Tibial nerve (tissue), 4 donors: ENCODE measurements at places on chromosomes 12 and 14. TPM values are rescaled to one million over a fixed set of nuclear protein-coding genes. Genes with fewer than 3 reads are reported as not detected.

RPGRIP1 gene
- total RNA-seq: not detected

APPL2 gene
- total RNA-seq: 73.9 TPM

BCL2L14 gene
- total RNA-seq: not detected

TDP1 gene
- total RNA-seq: 5.9 TPM

UBE3B gene
- total RNA-seq: 74.5 TPM

TTC7B gene
- 27.9 TPM for total RNA-seq

POU6F1 gene
- total RNA-seq: 14.4 TPM

CMKLR1 gene
- total RNA-seq: 23.2 TPM

- no peak for DNase-seq
- H3K27ac ChIP-seq: no peak overlapping the region
- H3K36me3 ChIP-seq: peaks cover 35% of the 10 kb centered on the region
- H3K27me3 ChIP-seq: no peaks in the 10 kb centered on the region
- H3K4me1 ChIP-seq: no peaks in the 10 kb centered on the region
Measured at GRCh38 chr12:8127138-8127537, 3.7 kb downstream of the CLEC4A start.

GRCh38 chr12:93127582-93128331 is 198.7 kb upstream of the EEA1 start:
- H3K36me3 ChIP-seq: no peaks in the 10 kb centered on the region
- H3K27ac ChIP-seq: no peak overlapping the region
- H3K27me3 ChIP-seq: no peaks in the 10 kb centered on the region
- H3K4me1 ChIP-seq: peaks cover 6% of the 10 kb centered on the region
- H3K4me3 ChIP-seq: no peak overlapping the region

DNA sequence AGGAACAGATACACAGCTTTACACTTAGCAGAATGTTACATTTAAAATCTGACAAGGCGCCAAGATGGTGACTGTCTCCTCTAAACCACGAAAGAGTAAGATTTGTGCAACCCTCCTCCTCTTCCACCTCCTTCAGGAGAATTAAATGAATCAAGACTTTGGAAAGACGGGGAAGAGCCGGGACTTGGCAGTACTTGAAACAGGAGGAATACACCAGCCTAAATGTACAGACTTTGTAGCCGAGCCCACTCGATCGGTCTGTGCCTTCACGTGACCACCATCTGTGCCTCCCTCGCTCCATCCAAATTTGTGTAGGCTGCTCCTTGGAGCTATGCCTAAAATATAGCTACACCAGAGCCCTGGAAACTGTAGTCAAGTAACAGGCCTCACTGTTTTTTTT is 38.3 kb downstream of the SSPN start:
- peaks cover 18% of the 10 kb centered on the region for H3K4me1 ChIP-seq
- H3K36me3 ChIP-seq: no peaks in the 10 kb centered on the region
- no peak overlapping the region for H3K4me3 ChIP-seq
- no peak for DNase-seq

- H3K27me3 ChIP-seq: no peaks in the 10 kb centered on the region
- no peaks in the 10 kb centered on the region for H3K36me3 ChIP-seq
- H3K4me1 ChIP-seq: no peaks in the 10 kb centered on the region
- no peak overlapping the region for H3K4me3 ChIP-seq
Measured at GRCh38 chr14:21201732-21202462, 46.0 kb upstream of the OR5AU1 start.

DNA sequence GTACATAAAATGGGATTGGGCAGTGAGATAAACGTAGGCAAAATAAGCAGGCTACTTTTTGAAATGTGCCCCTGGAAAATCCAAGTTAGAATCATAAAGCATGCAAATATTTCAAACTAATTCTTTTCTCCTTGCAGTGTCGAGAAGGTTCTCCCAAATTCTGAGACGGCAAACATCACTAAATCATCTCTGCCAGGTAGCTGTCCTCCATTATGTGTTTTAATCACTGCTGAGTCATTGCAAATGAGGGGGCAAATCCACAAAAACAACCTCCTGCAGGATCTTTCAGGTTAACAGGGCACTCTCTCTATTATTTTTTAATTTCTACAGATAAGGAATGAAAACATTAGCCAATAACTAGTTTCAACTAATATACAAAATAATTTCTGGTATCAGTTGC is 63.2 kb upstream of the RIC8B start:
- DNase-seq: no peak
- peaks cover 3% of the 10 kb centered on the region for H3K27me3 ChIP-seq
- H3K4me1 ChIP-seq: no peaks in the 10 kb centered on the region
- H3K4me3 ChIP-seq: no peak overlapping the region
- H3K27ac ChIP-seq: no peak overlapping the region

GRCh38 chr14:53501361-53502211 is 348.5 kb upstream of the DDHD1 start:
- no peak overlapping the region for H3K4me3 ChIP-seq
- no peaks in the 10 kb centered on the region for H3K27me3 ChIP-seq
- no peaks in the 10 kb centered on the region for H3K36me3 ChIP-seq
- H3K4me1 ChIP-seq: no peaks in the 10 kb centered on the region
- no peak overlapping the region for H3K27ac ChIP-seq

DNA sequence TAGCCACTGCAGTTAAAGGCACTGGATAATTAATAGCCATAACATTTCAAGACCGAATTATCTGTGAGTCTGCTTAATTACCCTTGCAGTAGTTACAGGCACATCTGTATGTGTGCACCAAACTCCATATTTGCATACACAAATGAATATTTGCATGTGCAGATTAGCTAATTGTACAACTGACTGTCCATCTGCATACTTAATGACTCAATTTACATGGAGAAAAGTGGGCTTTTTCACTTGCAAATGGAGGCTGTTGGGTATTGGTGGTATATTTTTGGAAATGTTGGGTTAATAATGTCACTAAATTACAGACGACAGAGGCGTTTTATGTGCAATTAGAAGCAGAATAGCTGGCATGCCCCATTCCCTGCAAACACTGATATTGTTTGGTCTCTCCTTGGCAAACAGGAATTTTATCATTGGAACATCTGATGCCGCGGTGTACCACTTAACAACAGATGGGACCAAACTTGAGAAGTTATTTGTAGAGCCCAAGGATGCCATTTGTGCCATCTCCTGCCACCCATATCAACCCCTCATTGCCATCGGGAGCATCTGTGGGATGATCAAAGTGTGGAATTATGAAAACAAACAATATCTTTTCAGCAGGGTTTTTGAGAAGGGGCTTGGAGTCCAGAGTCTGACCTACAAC is 39.6 kb downstream of the CFAP251 start:
- H3K4me3 ChIP-seq: no peak overlapping the region
- DNase-seq: no peak
- H3K36me3 ChIP-seq: no peaks in the 10 kb centered on the region

DNA sequence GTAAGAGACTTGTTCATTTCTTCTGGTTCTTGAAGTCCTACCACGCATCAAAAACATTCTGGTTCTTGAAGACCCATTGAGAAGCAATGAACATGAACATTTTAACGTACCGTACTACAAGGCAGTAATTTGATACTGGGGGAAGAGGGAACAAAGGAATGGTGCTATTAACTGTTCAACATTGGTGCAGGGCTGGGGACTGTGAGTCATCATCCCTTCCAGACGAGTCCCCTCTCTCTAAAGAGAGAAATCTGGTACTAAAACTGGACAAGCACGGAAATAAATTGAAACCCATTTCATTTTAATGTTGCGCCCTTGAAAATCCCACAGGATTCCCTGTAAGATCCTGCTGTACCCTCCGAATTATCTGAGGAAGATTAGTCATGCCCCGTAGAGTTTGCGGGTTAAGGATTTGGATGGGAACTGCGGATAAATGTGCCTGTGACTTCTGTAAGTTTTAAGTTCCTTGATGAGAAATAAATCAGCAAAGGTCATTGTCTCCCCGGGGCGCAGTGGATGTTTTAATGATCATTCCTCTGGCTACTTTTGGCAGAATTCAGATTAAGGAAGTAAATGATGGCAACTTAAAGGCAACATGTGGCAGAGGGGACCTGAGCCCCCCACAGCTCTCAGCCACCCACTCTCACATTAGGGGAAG is 78.6 kb downstream of the KCNK13 start:
- H3K27ac ChIP-seq: no peak overlapping the region
- no peaks in the 10 kb centered on the region for H3K27me3 ChIP-seq
- no peaks in the 10 kb centered on the region for H3K36me3 ChIP-seq
- no peak for DNase-seq
- H3K4me1 ChIP-seq: no peaks in the 10 kb centered on the region

- H3K36me3 ChIP-seq: no peaks in the 10 kb centered on the region
- no peak for DNase-seq
- peaks cover 11% of the 10 kb centered on the region for H3K4me1 ChIP-seq
- H3K27me3 ChIP-seq: no peaks in the 10 kb centered on the region
Measured at GRCh38 chr12:12440784-12441428, 84.0 kb downstream of the BORCS5 start.

DNA sequence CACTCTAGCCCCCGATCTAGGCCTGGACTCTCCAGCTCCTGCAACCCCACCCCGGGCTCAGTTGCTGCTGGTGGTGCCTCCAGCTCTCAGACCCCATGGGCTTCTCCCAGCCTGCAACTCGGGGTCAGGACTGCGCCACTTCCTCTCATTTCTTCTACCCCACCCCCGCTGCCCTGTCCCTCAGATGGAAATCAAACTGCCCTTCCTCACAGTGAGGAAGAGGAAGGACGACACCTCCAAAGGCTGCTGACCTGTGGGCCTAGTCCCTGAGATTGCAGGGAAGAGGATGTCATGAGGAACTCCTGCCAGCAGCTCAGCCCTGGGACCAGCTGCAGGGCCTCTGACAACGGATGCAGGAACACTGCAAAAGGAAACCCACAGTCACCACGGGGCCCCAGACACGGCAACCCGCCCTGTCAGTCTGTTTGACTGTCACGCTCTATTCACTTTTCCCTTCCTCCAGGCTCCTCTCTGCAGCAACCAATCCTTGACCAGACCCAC is 29.3 kb upstream of the PNMA1 start:
- no peak overlapping the region for H3K4me3 ChIP-seq
- DNase-seq: no peak
- peak overlapping the region; percentile 45 for H3K27ac ChIP-seq
- H3K4me1 ChIP-seq: peaks cover 91% of the 10 kb centered on the region
- H3K27me3 ChIP-seq: no peaks in the 10 kb centered on the region
